ENCODE measurements at places on chromosomes 12 and 14.
A peak's percentile ranks its signal among the peaks of the same experiment; 100 is the strongest.

DNA sequence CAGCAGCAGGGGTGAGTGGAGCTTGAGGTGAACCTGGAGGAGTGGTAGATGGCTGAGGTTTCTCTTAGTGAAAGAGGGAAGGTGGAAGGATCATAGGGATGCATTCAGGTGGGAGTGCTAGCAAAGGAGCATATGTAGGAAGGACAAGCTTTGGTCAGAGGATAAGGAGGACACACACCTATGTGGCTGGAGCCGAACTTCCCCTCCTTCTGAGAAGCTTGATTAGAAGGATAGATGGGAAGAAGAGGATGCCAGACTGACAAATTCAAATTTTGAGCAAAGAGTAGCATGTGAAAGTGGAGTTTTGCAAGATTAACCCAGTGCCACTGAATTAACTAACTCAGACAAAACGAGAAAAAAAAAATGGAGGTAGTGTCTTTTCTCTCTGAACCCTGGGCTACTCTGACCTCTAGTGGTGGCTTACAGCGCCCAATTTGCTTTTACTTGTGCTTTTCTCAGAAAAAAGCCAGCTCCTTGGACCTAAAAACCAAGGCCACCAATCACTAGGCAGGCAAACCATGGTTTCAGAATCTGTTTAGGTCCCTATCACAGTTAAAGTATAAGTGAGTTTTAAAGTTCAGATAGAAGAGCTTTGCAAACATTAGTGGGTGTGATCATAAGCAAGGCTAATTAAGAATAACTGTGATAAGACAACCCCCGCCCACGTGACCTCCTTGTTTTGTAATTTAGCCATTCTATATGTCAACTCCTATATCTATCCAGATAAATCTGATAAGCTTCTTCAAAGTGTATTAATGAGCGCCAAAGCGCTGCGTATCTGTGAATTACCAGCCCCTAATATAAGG lies 15.5 kb downstream of the EMP1 start:
- DNase-seq = peak; percentile 83

GRCh38 chr12:70267550-70267949 lies 24.3 kb downstream of the CNOT2 start:
- DNase-seq = no peak

- DNase-seq = no peak
These were observed 170.2 kb upstream of the PZP start for GRCh38 chr12:9378430-9378835.

GRCh38 chr12:94172031-94172430 lies 23.7 kb downstream of the PLXNC1 start:
- peak; percentile 25 for DNase-seq

- DNase-seq = no peak
These were observed 55.6 kb upstream of the ACTN1 start for GRCh38 chr14:69034612-69035262.

GRCh38 chr14:67280506-67280905 lies 39.3 kb downstream of the PALS1 start:
- DNase-seq = no peak

DNA sequence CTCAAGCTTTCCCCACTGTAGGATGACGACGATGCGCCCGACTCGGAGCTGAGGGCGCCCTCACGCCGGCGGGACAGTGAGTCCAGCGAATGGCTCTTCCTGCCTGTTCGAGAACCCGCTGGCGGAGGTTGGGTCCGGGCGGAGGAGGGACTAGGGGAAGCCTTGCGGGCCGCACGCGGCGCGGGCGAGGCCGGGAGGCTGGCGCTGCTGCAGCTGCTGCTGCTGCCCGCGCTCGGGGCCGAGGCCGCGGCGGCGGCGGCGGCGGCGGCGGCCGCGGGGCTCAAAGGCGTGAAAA lies 1.9 kb downstream of the CCDC177 start:
- DNase-seq = no peak

GRCh38 chr14:88128816-88129215 lies 123.9 kb downstream of the GPR65 start:
- DNase-seq = no peak

DNA sequence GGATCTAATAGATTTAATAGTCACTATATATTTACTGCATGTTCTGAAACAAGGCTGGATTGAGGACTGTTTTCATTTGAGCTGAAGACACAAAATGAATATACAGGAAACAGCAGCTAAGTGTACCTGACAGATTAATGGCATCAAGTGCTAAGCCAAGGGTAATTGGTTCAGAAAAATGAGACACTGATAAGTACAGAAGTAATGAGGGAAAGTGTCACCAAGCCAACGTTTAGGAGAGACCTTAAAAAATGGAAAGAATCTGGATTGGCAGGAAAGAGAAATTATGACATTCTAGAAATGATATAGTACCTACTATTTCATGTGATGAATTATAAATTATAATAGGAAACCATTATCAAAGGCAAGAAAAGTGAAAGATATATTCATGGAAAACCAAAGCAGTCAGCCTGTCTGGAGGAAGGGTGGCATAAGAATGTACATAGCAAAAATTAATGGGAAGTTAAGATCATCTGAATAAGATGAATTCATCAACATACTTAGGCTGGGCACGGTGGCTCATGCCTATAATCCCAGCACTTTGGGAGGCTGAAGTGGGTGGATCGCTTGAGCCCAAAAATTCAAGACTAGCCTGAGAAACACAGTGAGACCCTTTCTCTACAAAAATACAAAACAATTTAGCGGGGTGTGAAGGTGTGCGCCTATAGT lies 21.0 kb upstream of the DUSP16 start:
- no peak for DNase-seq

DNA sequence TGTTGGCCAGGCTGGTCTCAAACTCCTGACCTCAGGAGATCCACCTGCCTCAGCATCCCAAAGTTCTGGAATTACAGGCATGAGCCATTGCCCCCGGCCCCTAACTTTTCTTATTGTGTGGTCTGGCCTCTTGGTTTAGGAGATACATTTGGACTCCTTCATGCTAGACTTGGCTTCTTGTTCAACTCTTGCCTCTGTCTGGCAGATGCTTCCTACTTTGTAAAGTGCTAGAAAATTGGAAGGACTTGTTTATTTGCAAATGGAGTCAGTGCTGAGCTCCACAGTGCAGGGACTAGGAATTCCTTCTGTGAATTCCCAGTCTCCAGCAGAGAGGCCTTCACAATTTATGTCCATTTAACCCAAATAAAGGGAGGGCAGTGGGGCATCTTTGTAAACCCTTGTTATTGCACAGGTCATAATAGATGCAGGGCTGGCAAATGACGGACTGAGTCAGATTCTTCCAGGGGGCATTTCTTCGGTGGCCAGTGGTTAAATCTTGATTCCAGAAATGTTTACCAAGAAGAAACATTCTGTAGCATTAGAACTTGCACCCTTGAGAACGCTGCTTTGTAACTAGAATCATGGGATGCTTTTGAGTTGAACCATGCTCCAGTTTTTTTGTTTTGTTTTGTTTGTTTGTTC lies 73.8 kb upstream of the TBX3 start:
- no peak for DNase-seq

DNA sequence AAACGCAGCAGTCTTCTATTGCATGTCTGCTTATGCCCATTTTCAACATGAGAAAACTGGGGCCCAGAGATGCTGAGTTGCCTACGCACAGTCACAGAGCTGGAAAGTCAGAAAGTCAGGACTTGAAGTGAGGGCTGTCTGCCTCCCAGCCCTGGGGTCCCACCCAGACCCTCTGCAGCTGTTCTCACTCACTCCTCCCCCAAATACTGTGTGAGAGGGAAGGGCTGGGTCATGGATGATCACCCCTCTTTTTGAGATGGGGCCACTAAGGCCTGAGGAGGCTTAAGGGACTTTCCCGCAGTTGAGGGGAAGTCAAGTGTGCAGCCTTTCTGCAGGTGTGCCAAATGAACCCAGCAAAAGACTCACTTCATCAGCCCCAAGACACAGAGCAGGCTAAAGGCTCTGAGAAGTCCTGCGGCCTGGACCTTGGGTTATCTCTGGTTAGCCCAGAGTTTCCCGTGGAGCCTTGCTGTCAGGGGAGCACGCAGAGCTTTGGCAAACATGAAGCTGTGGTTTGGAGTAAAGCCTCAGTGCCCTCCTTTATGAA lies 18.7 kb downstream of the DTX1 start:
- DNase-seq = no peak

- no peak for DNase-seq
These were observed 21.1 kb downstream of the ZNF84 start for GRCh38 chr12:133058203-133059113.

- DNase-seq = no peak
These were observed 505.0 kb upstream of the FLRT2 start for GRCh38 chr14:85024931-85025330.

GRCh38 chr14:32724867-32725471 lies 213.7 kb upstream of the NPAS3 start:
- DNase-seq = no peak

DNA sequence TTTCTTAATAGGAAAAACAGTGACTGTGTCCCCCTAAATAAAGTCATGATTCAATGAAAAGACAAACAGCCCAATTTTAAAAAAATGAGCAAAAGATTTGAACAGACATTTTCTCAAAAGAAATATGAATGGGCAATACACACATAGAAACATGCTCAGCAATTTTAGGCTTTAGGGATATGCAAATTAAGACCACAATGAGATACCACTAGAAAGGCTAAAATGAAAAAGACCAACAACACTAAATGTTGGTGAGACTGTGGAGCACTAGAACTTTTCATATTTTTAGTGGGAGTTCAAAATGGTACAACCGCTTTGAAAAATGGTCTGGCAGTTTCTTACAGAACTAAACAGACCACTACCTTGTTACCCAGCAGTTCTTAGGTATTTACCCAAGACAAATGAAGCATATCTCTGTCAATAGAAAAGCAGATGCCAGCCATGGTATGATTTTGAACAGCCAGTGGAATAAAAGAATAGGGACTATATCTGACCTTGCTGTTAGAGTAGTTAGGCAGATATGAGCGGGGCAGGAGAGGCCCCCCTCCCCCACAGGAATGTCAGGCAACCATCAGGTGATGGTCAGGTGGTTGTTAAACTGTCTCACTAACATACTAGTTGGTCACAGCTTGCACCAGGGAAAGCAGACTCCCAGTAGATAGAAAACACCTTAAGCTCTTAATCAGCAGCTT lies 108.8 kb downstream of the PRKCH start:
- no peak for DNase-seq

- DNase-seq = no peak
These were observed 61.1 kb downstream of the RASSF9 start for GRCh38 chr12:85775091-85775490.

DNA sequence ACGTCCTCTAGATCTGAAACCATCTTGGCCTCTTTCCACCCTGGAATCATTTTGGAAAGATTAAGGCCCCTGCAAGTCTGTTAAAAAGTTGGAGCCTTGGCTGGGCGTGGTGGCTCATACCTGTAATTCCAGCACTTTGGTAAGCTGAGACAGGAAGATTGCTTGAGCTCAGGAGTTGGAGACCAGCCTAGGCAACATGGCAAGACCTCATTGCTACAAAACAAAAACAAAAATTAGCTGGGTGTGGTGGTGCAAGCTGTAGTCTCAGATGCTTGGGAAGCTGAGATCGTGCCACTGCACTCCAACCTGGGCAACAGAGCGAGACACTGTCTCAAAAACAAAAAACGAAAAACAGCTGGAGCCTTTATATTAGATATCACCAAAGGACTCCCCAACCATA lies 10.9 kb upstream of the ABCD4 start:
- no peak for DNase-seq

- DNase-seq = no peak
These were observed 363.2 kb upstream of the DDHD1 start for GRCh38 chr14:53516261-53516774.
